ENCODE measurements at places on chromosomes 7 and 10.

GRCh38 chr7:128395748-128396147 is 14.0 kb downstream of the IMPDH1 start:
- H3K4me3 ChIP-seq = no peak overlapping the region
- DNase-seq = no peak
- H3K27me3 ChIP-seq = no peaks in the 10 kb centered on the region
- no peak overlapping the region for H3K27ac ChIP-seq
- H3K36me3 ChIP-seq = peaks cover 51% of the 10 kb centered on the region

GRCh38 chr7:99616359-99617191 is at the start of gene ZSCAN25:
ZSCAN25 (plus strand) TSS chr7:99616946; CDS start chr7:99619607, 2,661 bp downstream.
- peak within 1 kb of the TSS; percentile 95 for H3K4me3 ChIP-seq
- H3K27ac ChIP-seq = peak within 1 kb of the TSS; percentile 98
- H3K27me3 ChIP-seq = no peaks in the 10 kb centered on the region
- peaks cover 52% of the 10 kb centered on the region for H3K4me1 ChIP-seq

- H3K4me1 ChIP-seq = peaks cover 19% of the 10 kb centered on the region
- no peak for DNase-seq
- H3K36me3 ChIP-seq = no peaks in the 10 kb centered on the region
- peak overlapping the region; percentile 48 for H3K4me3 ChIP-seq
Observed at GRCh38 chr7:155531681-155532080, 14.7 kb downstream of the CNPY1 start.

- no peak overlapping the region for H3K4me3 ChIP-seq
- peaks cover 19% of the 10 kb centered on the region for H3K4me1 ChIP-seq
- peak overlapping the region; percentile 6 for H3K27ac ChIP-seq
- no peak for DNase-seq
Observed at GRCh38 chr10:78747401-78748234, 321.1 kb upstream of the ZMIZ1 start.

DNA sequence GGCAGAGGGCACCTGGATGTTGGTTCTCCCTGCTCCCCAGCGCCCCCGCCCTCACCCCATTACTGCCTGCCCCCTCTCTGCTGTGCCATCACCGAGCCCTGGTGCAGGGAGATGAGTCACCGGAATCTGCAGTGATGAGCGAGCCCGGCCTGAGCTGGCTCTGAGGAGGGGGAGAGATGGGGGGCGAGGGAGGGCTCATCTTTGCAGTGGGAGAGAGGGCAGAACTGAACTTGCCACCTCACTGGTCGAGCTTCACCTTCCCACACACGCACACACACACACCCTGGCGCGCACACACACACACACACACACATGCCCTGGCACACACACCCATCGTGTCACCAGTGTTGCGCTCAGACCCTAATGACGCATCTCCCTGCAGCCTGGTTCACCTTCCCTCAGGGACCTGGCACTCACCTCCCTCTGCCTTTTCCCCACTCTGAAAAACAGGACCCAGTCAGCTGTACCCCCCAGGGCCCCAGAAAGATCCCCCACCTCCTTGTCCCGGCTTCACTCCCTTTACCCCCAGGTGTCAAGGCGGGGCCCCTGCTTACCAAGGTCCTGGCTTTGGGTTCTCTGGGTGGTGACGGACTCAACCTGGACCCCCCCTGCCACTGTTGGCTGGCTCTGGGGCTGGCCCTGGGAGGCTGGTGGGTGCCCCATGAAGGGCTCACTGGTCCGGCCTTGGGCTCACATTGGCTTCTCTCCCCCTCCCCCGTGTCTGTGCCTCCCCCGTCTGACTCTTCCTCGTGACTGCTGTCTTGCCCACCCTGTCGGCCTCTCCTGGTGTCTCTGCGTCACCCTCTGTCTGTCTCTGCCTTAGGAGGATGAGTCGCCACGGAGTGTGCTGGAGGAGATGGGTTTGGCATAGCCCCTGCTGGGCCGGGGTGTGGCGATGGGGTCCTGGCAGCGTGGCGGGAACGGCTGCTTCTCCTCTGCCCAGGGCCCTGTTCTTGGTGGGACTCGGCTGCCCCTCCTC is 5.4 kb downstream of the VGF start:
- H3K27me3 ChIP-seq = peaks cover 24% of the 10 kb centered on the region
- H3K27ac ChIP-seq = no peak overlapping the region
- no peak overlapping the region for H3K4me3 ChIP-seq
- H3K36me3 ChIP-seq = peaks cover 9% of the 10 kb centered on the region
- no peak for DNase-seq

DNA sequence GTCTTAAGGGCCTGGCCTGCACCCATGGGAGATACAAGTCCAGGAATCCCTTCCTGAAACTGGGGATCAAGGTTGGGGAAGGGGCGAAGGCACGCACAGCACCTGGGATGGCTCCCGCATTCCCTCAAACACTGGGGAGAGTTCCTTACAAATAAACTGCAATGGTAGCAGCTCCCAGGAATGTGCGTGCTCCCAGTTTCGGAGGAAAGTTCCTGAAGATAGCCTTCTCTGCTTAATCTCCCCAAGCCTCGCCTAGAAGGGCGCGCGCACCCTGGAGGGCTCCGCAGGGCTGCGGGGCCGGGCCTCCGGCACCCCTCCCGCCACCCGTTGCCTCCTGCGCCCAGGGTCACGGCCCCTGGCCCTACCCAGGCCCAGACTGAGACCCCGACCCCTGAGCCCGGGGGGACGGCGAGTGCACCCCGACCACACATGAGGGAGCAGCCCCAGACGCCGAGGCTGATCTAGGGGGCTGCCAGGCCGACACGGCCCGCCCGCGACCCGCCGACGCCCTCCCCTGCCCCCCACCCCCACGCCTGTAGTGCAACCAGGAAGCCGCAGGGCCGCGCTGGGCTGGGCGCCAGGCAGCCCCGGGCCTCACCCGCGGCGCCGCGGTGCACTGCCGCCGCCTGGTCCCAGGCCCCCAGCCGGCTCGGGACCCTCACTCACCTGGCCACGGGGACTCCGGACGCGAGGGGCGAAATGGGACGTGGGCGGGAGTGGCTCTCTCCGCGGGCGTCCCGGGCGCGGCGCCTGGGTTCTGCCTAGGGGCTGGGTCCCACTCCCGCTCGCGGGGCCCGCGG is 460 bp downstream of the ANXA11 start:
- peak overlapping the region; percentile 91 for H3K4me3 ChIP-seq
- H3K36me3 ChIP-seq = peaks cover 19% of the 10 kb centered on the region
- DNase-seq = peak; percentile 50
- H3K27ac ChIP-seq = peak overlapping the region; percentile 85
- H3K4me1 ChIP-seq = peaks cover 68% of the 10 kb centered on the region

GRCh38 chr7:4202154-4202736 is 479.9 kb upstream of the FOXK1 start:
- no peaks in the 10 kb centered on the region for H3K36me3 ChIP-seq
- no peak overlapping the region for H3K27ac ChIP-seq
- no peak overlapping the region for H3K4me3 ChIP-seq
- H3K4me1 ChIP-seq = no peaks in the 10 kb centered on the region
- no peak for DNase-seq
- H3K27me3 ChIP-seq = no peaks in the 10 kb centered on the region

DNA sequence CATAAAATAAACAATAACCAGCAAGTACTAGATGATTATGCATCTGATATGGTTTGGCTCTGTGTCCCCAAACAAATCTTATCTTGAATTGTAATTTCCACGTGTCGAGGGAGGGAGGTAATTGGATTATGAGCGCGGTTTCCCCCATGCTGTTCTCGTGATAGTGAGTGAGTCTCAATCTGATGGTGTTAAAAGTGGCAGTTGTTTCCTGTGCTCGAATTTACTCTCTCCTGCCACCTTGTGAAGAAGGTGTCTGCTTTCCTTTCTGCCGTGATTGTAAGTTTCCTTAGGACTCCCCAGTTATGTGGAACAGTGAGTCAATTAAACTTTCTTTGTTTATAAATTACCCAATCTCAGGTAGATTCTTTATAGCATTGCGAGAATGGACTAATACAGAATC is 15.1 kb downstream of the CNTNAP2 start:
- no peaks in the 10 kb centered on the region for H3K27me3 ChIP-seq
- no peak overlapping the region for H3K27ac ChIP-seq
- no peak overlapping the region for H3K4me3 ChIP-seq
- no peaks in the 10 kb centered on the region for H3K4me1 ChIP-seq
- H3K36me3 ChIP-seq = no peaks in the 10 kb centered on the region
- DNase-seq = no peak

DNA sequence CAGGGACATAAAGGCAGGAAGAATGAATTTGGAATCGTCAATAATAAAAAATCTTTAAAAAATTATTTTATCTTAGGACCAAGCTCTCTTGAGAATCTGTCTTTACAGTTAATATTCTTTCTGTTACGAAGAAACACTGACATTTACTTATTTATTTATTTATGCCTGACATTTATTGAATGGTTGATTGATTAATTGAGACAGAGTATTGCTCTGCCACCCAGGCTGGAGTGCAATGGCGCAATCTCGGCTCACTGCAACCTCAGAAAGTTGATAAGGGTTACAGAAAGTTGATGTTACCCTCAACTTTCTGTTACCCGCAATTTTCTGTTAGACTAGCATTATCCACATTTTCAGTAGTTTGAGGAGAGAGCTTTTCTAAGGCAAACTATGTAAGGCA is 70.1 kb downstream of the CHCHD3 start:
- no peak overlapping the region for H3K4me3 ChIP-seq
- no peaks in the 10 kb centered on the region for H3K27me3 ChIP-seq
- peaks cover 58% of the 10 kb centered on the region for H3K36me3 ChIP-seq
- peaks cover 10% of the 10 kb centered on the region for H3K4me1 ChIP-seq
- H3K27ac ChIP-seq = no peak overlapping the region

GRCh38 chr10:131732631-131733127 is 168.1 kb upstream of the PPP2R2D start:
- no peaks in the 10 kb centered on the region for H3K4me1 ChIP-seq
- no peak overlapping the region for H3K27ac ChIP-seq
- no peak for DNase-seq
- H3K4me3 ChIP-seq = no peak overlapping the region

- no peaks in the 10 kb centered on the region for H3K4me1 ChIP-seq
- H3K4me3 ChIP-seq = no peak overlapping the region
- H3K27ac ChIP-seq = no peak overlapping the region
- no peaks in the 10 kb centered on the region for H3K27me3 ChIP-seq
- H3K36me3 ChIP-seq = no peaks in the 10 kb centered on the region
Observed at GRCh38 chr7:33793616-33794015, 111.7 kb upstream of the BMPER start.

GRCh38 chr7:136359333-136359903 is 382.3 kb upstream of the MTPN start:
- no peak overlapping the region for H3K4me3 ChIP-seq
- DNase-seq = no peak
- no peaks in the 10 kb centered on the region for H3K27me3 ChIP-seq
- H3K36me3 ChIP-seq = peaks cover 5% of the 10 kb centered on the region
- H3K27ac ChIP-seq = no peak overlapping the region

DNA sequence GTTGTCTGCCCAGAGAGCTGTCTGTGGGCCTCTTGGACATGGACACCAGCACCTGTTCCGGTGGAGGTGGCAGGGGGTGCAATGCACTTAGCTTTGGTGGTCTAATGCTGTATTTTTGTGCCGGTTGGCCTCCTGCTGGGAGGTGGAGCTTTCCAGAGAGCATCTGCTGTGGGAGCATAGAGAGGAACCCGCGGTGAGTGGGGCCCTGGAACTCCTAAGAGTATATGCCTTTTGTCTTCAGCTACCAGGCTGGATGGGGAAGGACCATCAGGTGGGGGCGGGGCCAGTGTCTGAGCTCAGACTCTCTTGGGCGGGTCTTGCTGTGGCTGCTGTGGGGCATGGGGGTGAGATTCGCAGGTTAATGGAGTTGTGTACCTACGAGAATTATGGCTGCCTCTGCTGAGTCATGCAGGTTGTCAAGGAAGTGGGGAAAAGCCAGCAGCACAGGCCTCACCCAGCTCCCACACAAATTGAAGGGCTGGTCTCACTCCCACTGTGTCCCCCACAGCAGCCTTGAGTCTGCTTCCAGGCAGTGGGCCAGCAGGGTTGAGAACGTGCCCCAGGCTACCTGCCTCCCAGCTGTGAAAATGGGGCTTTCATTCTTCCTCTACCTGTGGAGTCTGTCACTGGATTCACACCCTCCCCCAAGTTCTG is 29.0 kb downstream of the JAKMIP3 start:
- no peak for DNase-seq
- H3K4me3 ChIP-seq = no peak overlapping the region
- no peak overlapping the region for H3K27ac ChIP-seq
- no peaks in the 10 kb centered on the region for H3K4me1 ChIP-seq

DNA sequence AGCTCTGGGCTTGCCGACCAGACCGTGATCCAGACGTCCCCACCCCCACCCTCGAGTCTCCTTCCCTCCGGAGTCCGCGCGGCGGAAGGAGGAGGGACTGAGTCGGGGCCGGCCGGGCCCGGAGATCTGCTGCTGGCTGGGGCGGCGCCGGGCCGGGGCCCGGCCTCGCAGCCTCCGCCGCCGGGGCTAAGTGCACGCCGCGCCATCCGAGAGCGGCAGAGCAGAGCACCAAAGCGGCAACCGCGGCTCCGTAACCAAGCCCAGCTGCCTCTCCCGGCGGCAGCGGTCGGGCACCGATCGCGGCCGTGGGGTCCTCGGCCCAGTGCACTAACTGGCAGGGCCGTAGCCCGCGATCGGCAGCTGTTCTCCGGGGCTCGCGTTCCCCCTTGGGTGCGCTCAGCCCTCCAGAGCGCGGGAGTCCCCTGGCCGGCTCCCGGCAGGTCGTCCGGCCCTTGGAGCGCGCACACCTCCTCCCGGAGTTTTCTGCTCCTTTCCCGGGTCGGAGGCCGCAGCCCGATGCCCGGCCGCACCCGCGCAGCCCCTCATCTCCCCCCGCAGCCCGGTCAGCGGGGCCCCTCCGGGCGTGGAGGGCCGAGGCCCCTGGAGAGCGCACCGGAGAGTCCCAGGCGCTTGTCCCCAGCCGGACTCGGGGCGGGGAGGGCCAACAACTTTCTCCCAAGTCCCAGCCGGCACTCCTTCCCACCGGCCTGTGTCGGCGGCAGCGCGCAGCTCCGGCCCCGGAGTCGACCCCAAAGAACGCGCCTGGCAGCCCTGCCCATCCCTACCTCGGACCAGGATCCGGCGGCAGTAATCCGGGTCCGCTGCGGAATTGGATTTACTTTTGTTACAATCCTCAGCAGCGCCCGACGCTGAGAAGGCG is 799 bp downstream of the VAX1 start:
- no peak overlapping the region for H3K27ac ChIP-seq
- no peak overlapping the region for H3K4me3 ChIP-seq
- H3K4me1 ChIP-seq = peaks cover 42% of the 10 kb centered on the region

DNA sequence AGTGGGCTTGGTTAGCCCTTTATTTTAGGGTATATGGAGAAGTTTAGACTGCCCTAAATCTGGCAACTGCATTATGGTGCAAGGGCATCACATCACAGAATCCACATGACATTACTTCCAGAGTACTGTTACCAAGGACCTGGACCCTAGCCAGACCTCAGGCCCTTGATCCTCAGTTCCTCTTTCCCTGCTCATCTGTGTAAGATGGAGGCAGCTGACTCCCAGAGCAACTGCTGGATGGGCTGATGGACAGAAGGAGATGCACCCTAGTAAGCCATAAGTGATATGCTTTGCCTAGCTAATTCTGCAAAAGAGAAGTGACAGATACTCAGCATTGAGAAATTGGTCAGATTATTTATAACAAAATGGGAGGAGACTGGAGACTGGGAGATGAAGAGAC is 131.7 kb downstream of the DYNC1I1 start:
- no peak for DNase-seq
- H3K27ac ChIP-seq = no peak overlapping the region
- H3K4me1 ChIP-seq = no peaks in the 10 kb centered on the region
- no peaks in the 10 kb centered on the region for H3K36me3 ChIP-seq
- H3K27me3 ChIP-seq = peaks cover 7% of the 10 kb centered on the region
- no peak overlapping the region for H3K4me3 ChIP-seq

- H3K27ac ChIP-seq = no peak overlapping the region
- no peaks in the 10 kb centered on the region for H3K27me3 ChIP-seq
- no peaks in the 10 kb centered on the region for H3K36me3 ChIP-seq
- DNase-seq = no peak
- peaks cover 23% of the 10 kb centered on the region for H3K4me1 ChIP-seq
Observed at GRCh38 chr10:88086187-88086960, 222.9 kb downstream of the PTEN start.
